ENCODE measurements at places on chromosomes 6 and 20.

GRCh38 chr20:51799401-51799860 is 2.9 kb downstream of the SALL4 start:
- no peak for DNase-seq

- DNase-seq = no peak
These were observed 47.2 kb downstream of the QKI start for GRCh38 chr6:163461696-163462095.

- peak; percentile 22 for DNase-seq
These were observed 545 bp upstream of the ASCC3 start for GRCh38 chr6:100881707-100882040.

- peak; percentile 26 for DNase-seq
These were observed 79.4 kb downstream of the CD24 start for GRCh38 chr6:106894978-106895702.

- DNase-seq = no peak
These were observed 13.4 kb upstream of the BNIP5 start for GRCh38 chr6:36350082-36350481.

DNA sequence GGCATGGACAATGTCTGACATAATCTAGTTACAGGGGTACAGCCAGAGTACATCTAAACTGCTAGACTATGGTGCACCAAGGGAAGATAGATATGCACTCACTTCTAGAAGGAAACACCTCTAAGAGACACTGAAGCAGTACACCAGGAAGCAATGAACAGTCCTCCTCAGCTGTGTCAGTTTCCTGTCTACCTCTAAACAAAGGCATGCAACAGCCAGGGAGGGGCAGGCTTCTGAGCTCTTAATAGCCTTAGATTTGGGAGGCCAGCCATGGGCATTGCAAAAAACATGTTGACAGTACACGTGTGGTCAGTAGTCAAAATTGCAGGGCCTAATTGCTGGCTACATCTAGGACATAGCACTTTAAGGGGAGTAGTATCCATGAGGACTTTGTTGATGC is 21.4 kb downstream of the CRYBG1 start:
- DNase-seq = peak; percentile 12

DNA sequence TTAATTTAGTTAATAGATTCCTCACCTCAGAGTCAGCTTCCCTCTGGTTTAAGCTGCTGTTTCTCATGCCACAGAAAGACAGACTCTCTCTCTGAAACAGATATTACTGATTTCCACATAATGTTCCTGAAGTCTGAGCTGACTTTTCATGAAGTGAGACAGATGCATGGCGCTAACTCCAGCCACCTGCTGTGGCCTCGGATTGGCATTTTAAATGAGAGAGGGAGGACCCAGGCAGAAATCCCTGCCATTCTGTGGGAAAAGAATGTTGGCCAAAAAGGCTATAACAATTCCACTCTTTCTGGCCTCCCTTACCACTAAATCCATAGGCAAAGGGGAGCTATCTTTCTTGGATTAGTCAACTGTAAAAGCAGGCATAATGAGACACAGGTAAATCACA is 354.1 kb upstream of the CDH4 start:
- DNase-seq = no peak

- DNase-seq = no peak
These were observed 1.1 kb upstream of the SAMD5 start for GRCh38 chr6:147507162-147508041.

DNA sequence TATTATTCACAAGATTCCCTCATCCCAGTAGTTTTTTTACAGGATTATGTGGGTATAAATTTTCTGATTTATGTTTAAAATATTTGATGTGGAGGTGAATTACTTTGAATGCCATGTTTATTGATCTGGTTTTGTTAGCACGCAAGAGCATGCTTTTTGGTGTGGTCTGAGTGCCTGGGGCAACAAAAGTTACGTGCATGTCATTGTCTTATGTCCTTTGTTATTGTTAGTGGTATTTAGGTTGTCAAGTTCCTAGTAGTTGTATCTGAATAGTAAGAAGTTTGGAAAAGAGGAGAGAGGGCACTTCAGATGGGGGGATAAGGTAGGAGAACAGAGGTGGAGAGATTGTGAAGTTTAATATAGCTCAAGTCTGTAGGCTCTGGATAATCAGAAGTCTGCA is 95.0 kb downstream of the ATRN start:
- no peak for DNase-seq

DNA sequence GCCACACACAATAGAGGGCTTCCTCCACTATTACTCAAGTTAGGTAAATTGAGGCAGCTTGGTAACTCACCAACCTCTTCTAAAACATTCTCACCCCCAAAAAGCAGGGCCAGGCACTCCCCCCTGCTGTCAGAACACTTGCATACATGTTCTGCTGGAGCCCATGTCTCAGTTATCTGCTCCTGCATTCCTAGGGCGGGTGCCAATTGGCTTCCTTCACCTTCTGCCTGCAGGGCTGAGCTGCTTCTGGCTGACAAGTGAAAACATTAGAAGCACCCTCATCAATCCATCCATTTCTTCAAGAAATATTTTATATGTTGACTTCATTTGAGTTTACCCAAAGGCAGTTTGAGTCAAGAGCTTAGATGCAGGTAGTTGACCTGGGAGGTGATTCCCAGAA is 4.5 kb upstream of the ENTPD6 start:
- DNase-seq = no peak

DNA sequence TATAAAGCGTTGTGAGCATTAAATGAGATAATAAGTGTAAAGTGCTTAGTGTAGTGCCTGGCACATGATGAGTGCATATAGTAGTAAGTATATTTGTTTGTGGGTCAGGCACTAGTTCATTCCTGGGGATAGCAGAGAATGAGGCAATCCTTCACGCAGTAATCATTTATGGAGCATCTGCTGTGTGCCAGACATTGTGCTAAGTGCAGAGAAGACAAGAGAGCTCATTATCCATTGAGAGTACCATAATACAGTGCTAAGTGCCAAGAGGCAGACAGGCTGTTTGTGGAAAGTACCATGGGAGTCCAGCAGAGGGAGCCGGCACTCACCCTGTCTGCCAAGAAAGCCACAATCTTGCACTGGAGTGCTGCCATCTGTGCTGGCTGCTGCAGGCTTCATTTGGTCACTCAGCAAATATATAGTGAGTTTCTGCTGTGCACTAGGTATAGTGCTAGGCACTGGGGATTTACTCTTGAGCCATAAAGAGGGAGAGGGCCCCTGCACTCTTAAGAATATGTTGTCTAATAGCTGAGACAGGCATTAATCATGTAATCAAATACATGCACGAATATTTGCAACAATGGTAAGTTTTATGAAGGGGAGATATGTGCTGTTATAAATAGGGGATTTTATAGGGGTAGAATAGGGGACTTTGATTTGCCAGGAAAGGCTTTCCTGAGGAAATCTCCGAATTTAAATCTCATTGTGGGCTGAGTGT is 12.9 kb upstream of the MROH8 start:
- DNase-seq = peak; percentile 86

DNA sequence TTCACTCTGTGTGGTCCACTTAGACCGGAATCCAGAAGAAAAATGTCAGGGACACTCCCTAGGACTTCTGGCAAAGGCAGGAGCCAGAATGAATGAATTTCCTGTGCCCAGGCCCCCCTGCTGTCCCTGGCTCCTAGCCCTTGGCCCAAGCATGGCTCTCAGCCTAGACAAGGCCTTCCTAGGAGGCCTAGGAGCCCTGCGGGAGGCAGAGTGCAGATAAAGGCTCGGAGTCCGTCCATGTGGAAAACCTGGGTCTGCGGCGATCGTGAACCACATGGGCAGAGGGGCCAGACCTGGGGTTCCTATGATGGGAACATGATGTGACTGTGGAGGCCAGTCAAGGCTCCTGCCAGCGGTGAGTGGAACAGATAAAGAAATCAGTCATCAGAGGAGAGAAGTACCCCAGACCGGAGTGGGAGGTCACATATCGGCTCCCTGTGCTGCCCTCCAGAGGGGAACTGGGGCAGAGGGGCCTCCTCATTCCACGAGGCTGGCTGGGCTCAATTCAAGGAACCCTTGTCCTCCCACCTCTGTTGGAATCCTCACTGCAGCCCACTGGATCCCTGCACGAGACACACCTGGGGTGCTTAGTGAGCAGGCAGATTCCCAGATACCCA is 5.9 kb upstream of the VSTM2L start:
- DNase-seq = peak; percentile 26

- no peak for DNase-seq
These were observed 991.8 kb upstream of the ADGRB3 start for GRCh38 chr6:67643281-67643680.

GRCh38 chr20:17850684-17851026 is 117.9 kb downstream of the SNX5 start:
- DNase-seq = no peak

GRCh38 chr6:131781687-131782086 is 26.1 kb upstream of the ENPP1 start:
- DNase-seq = no peak

DNA sequence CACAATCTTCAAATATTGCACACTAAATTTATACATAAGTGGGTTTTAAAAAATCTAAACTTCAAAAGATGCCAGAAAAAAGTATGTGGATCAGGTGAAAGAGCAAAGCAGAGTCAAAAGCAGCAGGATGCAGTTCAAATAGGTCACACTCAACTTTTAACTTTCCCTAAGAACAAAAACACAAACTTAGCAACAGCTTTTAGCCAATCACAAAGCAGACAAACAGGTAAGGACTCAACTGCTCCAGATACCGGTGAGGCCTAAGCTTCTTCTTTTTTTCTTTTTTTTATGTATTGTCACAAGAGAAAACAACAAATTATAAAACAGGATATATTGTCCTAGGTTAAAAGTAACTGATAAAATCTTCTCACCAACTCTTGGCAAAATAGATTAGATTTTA is 74.7 kb downstream of the SESN1 start:
- no peak for DNase-seq

GRCh38 chr6:165659945-165660856 is 2.8 kb downstream of the PDE10A start:
- no peak for DNase-seq

- DNase-seq = peak; percentile 90
These were observed 115.2 kb upstream of the RNF24 start for GRCh38 chr20:4130404-4131189.

DNA sequence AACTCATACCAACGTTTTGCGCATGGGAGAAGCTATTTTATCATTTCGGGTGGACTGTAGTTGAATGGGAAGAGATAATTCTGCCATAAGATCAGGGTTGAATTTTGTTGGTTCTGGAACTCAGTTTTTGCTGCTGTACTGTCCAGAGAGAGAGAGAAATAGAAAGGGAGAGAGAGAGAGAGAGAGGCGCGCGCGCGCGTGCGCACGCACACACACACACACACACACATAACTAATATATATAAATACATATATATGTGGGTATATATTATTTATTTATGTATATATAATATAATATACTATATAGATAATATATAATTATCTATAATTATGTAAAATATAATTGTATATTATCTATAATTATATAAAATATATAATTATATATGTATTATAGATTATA is 21.9 kb downstream of the ATRN start:
- no peak for DNase-seq

DNA sequence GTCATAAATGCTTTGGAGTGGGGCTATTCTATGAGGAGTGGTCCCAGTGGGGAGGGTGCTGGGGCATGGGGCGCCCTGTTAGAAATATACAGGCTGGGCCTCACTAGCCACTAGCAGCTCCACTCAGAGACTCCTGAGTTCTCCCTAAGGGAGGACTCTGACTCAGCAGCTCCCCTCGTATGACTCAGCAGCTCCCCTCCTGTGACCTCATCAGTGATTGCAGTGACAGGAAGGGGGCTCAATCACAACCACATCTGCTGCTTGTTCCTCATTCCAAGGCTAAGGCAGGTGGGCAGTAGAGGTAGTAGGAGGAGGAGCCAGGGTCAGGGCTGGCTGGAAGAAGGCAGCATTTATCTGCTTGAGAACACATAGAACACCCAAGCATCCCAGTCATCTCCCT is 73.7 kb downstream of the PRND start:
- peak; percentile 95 for DNase-seq

DNA sequence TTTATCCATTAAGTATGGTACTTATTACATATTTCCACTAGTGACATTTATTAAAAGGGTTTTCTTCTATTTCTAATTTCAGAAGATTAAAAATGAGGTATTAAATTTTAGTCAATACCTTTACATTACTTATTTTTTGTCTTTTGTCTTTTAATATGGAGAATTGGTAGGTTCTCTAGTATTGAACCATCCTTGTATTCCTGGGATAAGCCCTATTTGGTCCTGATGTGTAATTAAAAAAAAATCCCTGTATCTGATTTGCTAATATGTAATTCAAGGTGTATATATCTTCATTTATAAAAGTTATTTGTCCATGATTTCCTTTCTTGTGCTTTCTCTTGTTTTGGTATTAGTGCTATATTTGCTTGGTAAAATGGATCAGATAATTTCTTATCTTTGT is 153.7 kb downstream of the TRMT11 start:
- no peak for DNase-seq
